ENCODE measurements at places on chromosomes 11 and 22.
A peak's percentile ranks its signal among the peaks of the same experiment; 100 is the strongest.

DNA sequence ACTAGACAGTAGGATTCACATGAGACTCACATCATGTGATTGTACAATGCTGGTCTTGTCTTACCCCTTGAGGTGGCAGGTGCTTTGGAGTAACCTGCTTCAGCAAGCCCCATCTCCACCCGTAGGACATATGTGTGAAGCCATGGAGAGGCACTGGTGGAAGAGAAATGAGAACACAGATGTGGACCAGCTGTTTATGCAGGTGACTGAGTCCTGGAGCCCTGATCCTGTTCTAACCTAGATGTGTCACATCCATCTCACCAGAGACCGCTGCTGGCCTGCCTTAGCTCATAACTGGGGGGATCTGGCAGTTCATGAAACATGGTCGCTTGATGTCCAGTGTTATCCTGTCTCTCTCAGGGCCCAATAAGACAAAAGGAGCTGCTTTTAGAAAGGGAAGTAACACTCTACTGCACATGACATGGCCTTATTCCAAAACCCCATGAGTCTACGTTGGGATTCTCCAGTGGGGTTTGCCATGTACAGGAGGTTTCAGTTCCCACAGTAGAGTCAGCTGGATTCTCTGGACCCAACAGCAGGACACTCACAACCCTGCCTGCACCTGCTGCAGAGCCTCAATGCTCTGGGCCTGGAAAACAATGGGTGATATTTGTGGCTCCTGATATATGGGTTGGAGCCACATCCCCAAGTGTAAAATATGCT lies 62.0 kb downstream of the GGTLC2 start:
- no peak for DNase-seq

DNA sequence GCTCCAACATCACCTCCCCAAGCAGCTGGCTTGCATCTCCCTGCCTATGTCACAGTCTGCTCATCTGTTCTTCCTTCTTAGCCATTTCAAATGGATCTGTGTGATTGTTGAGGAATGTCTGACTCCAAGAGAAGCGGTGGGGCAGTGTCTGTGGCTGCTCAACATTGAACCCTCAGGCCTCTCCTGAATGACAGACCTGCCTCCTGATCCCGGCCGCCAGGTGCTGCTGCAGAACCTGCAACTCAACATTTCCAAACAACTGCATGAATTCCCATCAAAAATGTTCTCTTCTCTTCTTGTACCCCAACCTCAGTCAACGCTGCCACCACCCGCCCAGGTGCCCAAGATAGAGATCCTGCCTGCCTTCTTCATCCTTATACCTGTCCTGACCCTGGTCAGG lies 132.5 kb downstream of the FBXO7 start:
- no peak for DNase-seq

GRCh38 chr22:41320416-41321240 lies 19.3 kb downstream of the ZC3H7B start:
- DNase-seq, result no peak

DNA sequence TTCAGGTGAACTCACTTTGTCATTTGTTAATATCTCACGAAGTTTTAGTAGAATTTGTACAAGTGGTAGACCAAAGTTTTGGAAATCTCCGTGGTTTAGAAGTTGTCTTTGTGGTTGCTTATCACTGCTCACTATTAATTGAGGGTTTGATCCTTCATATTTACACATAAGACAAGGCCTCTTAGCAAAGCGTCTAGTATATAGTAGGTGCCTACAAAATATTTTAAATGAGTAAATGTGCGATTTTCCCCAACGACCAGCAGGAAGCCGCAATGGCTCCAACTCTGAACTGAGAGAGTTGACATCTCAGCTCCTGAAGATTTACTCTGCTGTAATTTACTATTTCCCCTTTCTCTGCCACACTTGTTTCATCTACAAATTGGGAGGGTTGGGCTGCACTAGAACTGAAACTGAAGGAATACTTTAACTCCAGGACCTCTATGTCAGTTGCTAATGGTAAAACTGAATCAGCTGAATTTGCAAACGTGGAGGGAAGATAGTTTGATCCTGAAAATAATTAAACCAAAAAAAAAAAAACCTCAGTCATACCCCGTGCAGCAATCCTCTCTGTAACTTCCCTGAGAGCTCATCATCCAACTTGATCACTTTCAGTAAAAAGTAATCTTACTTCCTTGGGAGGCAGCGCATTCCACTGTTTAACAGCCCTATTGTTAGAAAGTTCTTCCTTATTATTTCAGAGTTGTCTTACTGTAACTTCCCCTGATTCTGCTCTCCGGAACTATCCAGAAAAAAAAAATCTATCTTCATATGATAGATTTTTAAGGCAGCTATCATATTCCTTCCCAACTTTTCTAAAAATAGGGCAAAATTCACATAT lies 1.3 kb upstream of the SBF2 start:
- no peak for DNase-seq

GRCh38 chr11:102120437-102120973 lies 10.3 kb downstream of the YAP1 start:
- no peak for DNase-seq

DNA sequence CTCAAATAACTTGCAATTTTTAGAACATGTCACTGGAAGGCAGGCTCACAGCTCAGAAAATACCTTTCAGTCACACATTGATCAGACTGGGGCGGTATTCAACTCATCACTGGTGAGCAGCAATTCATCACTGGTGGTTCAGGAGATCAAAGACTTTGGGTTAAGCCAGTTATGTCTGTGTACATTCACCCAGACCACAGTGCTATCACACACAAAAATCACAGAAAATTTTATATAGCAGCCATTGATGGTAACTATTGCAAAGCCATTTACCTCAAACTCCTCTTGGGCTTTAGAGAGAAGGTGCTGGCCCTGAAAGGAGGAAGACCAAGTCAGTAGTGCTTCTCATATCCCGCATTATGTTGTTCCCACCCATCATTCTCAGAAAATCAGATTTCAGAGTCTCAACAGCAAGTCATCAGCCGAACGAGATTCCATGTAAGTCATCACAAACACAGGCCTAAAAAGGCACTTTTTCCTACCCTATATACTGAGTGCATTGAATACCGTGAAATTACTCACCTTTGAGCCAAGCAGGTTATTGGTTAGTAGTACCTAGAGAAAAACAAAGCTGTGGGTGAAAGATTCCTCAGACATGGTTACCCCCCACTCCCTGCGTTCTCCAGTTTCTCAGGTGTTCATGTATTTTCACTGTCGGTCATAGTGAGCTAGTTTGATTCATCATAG lies 14.0 kb upstream of the WDR74 start:
- DNase-seq, result no peak

DNA sequence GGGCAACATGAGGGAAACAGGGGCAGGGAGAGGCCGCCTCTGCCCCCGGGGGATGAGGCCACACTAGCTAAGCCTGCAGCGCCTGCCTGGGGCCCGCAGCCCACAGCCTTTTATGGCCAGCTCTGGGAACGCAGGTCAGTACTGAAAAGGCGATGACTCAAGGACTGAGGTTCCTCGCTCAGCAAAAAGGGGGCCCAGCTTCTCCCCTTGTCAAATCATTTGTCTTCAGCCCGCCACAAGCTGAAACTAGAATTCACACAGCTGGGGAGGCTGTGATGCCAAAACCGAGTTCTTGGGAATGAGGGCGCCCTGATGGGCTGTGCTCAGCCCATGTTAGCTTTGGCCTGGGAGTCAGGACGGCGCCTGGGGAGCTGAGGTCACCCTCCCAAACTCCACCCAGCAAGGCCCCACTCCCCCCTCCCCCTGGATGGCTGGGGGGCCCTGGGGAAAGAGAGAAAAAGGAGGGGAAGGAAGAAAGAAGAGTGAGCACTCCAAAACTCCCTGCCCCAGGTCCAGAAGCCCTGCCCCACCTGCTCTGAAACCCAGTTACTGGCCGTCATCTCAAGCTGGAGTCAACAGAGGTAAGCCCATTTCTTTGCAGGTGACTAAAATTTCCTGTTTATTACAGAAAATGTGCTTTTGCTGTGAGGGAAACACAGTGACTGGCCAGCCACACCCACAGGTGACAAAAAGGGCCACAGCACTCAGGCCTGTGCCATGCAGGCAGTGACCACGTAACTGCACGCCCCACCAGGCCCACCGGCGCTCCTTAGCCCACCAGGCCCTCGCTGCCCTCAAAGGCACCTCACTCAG lies 13.7 kb downstream of the EHD1 start:
- no peak for DNase-seq

- no peak for DNase-seq
Measured at GRCh38 chr11:2929950-2930703, 907 bp upstream of the PHLDA2 start.

DNA sequence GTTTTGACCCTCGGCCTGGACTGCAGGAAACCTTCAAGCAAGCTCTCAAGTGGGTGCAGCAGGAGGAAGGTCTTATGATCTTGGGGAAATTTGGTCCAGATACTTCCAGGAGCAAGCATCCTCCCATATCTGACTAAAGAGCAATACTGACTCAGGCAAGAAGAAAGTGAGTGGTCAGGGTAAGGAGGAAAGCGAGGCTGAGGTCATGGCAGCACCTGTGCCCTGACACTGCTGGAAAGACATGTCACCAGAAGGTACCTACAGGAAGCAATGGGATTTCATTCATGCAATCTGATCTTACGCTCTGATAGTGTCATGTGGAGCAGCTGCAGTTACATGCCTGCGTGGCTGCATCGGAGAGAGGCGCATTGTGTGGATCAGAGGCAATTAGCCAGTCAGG lies 6.5 kb upstream of the TOP3B start:
- DNase-seq, result no peak

GRCh38 chr22:48574776-48575617 lies 1252.7 kb downstream of the BRD1 start:
- DNase-seq, result no peak

DNA sequence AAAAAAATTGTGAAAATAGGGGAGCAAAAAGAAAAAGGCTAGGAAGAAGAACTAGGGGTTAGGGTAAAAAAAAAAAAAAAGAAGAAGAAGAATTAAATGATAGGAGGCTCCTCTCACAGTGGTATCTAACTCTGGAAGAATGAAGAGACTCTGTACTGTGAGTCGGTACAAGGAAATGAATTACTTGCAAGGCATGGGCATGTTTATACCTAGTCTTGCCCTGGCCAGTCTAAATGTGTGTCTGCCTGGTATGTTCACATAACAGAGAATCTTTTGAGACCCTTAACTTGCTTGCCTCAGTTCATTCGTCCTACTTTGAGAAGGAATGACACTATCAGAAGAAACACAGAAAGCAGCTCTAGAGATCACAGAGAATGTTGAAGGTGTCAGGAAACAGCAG lies 159.6 kb downstream of the SWAP70 start:
- no peak for DNase-seq

GRCh38 chr11:100963375-100963774 lies 166.2 kb downstream of the PGR start:
- DNase-seq, result no peak

- no peak for DNase-seq
Measured at GRCh38 chr11:3929232-3929631, 73.8 kb downstream of the STIM1 start.

DNA sequence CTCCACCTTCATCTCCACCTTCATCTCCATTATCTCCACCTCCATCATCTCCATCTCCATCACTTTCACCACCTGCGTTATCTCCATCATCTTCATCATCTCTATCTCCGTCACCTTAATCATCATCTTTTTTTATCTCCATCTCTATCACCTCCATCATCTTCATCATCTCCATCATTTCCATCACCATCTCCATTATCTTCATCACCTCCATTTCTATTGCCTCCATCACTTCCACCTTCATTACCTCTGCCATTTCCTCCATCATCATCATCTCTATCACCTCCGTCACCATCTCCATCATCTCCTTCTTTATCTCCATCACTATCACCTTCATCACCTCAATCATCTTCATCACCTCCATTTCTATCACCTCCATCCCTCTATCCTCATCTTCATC lies 573.5 kb downstream of the TBC1D22A start:
- DNase-seq, result no peak

GRCh38 chr11:84990141-84990540 lies 637.0 kb downstream of the DLG2 start:
- no peak for DNase-seq

GRCh38 chr11:79206951-79207350 lies 233.9 kb downstream of the TENM4 start:
- DNase-seq, result no peak

DNA sequence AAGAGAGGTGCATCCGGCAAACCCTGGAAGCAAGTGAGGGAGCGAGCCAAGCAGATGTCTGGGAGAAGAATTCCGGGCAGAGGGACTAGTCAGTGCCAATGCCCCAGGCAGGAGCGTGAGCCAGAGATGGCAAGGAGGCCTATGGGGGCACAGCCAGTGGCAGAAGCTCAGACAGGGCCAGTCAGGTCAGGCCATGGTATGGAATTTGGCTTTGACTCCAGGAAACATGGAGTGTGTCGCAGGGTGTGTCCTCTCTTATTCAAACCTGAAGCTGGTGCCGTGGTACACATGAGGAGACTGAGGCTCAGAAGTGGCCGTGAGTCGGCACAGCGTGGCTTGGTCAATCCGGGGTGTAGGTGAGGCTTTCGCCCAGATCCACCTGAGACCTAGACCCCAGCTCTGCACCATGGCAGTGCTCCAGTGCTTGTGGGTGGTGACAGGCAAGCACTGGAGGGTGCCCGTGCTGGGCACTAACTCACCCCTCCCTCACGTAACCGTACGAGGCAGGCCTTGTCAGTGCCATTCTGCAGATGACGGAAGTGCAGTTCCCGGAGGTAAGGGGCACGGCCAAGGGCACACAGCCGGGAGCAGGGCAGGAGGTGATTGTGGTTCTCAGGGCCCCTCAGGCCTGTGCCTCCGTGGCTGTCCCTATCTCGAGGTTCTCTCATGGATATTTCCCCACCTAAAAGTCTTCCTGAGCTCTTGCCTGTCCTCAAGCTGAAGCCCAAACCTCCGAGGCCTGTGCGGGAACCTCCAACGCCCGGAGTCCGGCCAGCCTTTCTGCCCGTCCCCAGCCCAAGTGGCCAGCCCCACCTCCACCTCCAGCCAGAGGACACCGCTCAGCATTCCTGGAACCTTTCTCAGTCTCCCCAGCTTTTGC lies 10.6 kb upstream of the SPI1 start:
- no peak for DNase-seq

- no peak for DNase-seq
Measured at GRCh38 chr11:27545946-27546345, 39.4 kb upstream of the LIN7C start.

GRCh38 chr11:65112546-65113360 lies 1.1 kb downstream of the TM7SF2 start:
- peak; percentile 39 for DNase-seq

GRCh38 chr11:117143390-117143789 lies 697 bp upstream of the PAFAH1B2 start:
- DNase-seq, result no peak

DNA sequence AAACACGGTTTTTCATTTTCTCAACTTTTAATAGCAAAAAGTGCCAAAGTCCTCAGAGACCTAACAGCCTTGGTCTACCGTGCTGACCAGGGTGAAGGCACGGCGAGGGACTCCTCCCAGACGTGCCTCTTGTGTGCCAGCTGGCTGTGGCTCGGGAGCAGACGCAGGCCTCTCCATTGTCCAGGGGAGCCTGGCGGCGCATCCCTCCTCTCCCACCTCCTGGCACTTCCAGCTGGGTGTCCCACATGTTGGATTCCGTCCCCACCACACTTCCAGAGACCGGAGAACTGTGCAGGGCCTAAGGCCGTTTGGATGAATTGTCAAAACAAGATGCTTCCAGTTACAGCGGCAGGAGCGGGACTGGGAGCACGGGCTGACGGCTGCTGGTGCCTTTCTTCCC lies 11.6 kb downstream of the CDPF1 start:
- no peak for DNase-seq

- DNase-seq, result no peak
Measured at GRCh38 chr11:100760744-100761143, 73.7 kb downstream of the ARHGAP42 start.

All from stimulated activated CD8-positive, alpha-beta memory T cell treated with anti-CD3 and anti-CD28 coated beads, Interleukin-7, amount 100 ng/mL, for 24 hours (primary cell).